Foreskin keratinocyte (primary cell): ENCODE measurements at places on chromosomes 12 and 14.

GRCh38 chr14:72901361-72901760, 7.5 kb upstream of the DPF3 start:
- DNase-seq, result no peak

DNA sequence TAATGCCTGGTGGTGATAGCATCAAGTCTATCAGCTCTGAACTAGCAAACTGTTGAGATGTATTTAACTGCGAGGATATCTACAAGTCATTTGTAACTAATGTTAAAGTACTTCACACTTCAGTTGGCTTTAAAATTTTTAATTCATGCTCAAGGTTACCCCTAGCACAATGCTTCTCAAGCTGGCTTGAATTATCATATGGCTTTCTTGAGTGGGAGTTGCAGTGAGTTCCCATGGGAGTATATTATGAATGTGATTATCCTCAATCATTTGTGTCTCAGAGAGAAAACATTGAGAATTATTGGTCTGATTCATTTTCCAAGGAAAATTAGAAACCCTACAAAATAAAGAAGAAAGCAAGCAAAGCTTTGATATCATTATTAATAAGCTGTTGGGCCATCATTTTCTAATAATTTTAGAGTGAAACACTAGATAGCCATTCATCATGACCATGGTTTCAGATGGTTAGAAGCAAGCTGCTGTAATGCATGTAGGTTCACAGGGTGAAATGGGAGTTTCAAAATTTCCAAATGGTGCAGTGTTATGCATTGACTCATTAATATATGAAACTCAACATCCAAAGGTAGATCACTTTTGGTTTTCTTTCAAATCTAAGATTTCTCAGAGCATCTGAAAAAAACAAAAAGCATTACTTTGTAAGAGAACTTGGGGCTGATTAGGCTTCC, 11.8 kb upstream of the KRAS start:
- DNase-seq, result no peak

- DNase-seq, result no peak
Observed at GRCh38 chr14:101736071-101736470, 25.4 kb upstream of the PPP2R5C start.

DNA sequence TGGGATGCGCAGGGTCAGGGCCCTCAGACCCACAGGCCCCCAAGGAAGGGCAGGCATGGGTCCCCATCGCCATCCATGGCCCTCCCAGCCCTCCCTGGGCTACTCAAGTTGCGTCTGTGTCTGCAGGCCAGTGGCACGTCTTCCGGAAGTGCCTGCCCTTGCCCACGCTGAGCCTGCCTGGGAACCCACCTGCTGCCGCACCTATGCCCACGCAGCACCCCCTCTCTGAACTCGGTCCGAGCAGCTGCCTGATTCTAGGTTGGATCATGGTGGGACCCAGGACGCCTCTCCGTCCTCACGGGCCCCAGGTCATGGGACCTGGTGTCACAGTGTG, 182.8 kb downstream of the ADGRD1 start:
- no peak for DNase-seq

- no peak for DNase-seq
Observed at GRCh38 chr12:117139025-117139717, 40.0 kb upstream of the TESC start.

GRCh38 chr14:90627478-90627877, 188.8 kb downstream of the TTC7B start:
- no peak for DNase-seq

DNA sequence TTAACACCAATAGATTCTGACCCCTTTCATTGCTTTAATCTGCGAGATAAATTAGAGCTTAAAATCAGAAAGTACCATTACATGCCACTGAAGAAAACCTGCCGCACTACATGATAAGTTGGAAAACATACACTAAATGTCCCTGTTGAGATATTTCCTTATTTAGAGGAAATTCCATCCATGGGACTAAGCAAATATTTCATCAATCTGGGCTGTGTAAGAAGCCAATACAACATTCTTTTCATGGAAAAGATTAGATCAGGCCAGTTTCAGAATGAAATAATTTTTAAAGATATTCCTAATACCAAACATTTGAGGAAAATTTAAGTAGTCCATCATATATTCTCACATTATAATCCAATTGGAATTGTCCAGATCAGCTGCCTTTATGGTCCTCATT, 112.8 kb downstream of the LLPH start:
- no peak for DNase-seq

DNA sequence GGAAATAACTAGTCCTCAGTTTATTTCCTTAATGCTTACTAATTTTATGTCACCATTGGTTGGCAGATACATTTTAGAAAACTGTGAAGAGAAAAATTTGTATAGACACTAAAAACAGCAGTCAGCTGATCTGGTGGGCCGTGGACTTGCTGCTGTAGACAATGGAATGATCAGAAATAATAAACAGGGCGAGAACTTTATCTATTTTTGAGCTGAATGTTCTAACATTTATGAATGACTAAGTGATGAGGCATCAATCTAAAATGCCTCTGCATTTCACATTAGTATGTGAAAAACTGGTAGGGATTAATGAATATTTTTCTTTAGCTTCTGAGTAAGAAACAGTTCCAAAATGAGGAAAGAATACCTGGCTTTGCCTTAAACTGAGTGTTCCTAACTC, 24.8 kb upstream of the PKP2 start:
- DNase-seq, result peak; percentile 53

DNA sequence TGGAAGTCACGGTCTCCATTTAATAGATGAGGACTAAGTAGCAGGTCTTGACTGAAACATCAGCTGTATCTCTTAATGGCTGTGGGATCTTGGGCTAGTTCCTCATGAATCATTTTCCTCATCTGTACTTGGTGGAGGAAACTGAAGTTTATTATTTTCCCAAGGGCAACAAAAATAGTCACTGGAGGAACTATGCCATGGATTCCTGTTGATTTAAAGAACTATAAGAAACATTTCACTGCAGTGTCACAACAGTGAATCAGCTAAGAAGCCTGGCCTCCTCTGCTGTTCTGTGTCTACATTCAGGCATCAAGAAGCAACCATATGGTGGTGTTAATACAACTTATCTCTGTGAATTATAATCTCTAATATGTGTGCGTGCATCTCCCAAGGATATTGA, 200.5 kb downstream of the STXBP6 start:
- no peak for DNase-seq

GRCh38 chr12:4118017-4118510, 155.5 kb upstream of the CCND2 start:
- DNase-seq, result peak; percentile 41

DNA sequence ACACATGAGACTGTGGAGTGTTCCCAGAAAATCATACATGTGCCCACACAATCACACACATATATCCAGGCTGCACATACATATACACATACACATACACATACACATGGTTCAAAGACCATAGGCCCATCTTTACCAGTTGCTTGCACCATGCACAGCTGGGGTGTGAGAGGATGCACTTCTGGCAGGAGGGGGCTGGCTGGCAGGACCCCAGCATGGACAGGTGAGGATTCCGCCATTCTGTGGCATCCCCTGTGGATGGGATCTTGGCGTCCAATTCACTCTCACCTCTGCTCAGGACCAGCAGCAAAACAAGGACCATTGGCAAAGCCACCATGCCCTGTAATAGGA, 7.0 kb downstream of the ITGB7 start:
- no peak for DNase-seq

DNA sequence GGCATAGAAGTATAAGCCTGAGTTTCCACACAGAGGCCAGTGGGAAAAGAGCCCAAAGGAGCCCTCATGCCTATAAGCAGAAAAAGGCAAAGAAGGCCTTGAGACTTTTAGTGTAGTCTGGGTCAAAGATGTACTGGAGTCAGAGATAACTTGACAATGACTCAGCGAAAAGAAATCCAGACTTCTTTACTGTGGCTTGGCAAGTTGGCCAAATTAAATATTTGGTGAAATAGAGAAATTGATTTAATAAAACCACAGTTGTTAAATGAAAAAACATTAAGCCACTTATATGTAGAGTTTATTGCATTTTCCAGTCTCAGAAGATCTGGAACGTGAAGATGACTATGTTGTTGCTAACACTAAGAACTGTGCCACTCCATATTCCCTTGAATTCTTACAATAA, 105.1 kb downstream of the TMTC3 start:
- peak; percentile 53 for DNase-seq

DNA sequence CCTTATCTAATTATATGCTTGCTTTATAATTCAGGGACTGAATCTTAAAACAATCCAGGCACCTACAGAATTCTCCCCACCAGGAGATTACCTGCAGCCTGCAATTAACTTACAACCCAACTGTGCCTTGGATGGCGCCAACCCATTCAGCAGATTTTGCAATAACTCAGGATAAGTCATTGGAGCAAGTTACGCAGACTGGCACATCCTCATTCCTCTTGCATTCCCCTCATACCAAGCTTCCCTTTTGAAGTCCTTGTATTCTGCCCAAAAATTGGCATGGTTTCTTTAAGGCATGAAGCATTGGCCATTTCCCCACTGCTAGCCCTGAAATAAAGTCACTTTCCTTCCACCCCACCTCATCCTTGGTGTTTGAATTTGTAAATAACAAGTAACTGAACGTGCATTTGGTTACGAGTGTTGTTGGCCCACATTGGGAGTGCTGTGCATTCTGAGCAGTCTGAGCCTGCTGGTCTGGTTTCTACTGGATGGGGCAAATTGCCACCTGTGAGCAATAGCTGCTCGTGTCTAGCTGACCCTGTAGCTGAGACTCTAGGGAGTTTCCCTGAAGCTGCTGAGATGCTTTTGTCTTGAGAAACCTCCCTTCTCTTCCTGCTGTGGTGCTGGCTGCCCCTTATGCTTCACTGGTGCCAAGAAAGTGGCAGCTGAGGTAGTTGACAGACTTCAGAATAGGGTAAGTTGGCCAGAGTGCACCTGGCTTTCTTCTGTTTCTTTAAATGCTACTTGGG, 99.2 kb upstream of the SCAF11 start:
- no peak for DNase-seq

- no peak for DNase-seq
Observed at GRCh38 chr12:31118347-31119191, 44.9 kb downstream of the DDX11 start.

- DNase-seq, result no peak
Observed at GRCh38 chr14:101334656-101335055, 226.6 kb upstream of the DIO3 start.

- no peak for DNase-seq
Observed at GRCh38 chr14:33165144-33165925, 226.7 kb downstream of the NPAS3 start.

DNA sequence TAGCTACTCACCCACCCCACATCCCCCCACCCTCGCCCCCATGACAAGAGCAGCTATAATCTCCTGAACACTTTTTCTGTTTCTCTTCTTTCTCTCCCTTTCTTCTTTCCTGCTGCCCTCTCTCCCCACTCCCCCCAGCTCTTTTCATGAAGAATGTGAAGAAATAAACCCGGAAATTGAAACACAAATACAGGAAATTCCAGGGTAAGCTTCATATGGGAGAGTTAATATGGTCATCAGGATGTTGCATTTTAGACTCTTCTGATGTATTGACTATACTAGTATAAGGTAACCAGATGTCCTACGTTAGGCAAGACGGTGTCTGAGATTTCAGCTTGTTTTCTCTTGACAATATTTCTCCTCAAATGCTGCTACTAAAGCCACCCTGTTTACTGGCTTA, 41.6 kb upstream of the LRIG3 start:
- no peak for DNase-seq

DNA sequence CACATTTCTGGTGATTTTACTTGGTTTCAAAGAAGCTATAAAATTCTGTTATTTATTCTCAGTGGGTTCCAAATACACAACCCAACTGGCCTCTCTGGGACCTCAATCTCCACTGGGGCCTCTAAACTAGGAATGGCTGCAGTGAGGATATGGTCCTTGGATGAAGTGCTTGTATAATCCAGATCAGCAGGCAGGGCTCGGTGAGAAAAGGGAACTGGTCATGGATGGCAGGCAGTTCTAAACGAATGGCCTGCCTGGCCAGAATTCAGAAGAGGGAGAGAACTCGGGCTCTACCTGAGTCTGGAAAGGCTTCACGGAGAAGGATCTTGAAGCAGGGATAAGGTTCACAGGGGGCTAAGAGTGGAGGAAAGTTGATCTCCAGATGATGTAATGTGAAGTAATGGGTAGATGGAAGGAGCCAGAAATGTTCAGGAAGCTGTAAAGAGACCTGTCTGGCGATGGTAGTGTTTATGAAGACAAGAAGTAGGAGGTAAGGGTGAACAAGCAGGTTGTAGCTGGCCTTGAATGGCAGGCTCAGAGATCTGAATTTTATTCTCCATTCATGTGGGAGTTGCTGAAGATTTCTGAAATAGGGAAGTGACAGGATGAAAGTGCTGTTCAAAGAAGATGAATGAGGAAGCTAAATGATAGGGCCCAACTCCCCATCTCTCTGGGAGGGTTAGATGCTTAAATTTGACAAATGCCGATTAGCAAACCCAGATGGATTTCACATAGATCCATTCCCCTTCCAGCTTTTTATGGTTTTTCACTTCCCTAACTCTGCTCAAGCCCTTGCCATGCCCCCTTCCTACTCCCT, 31.5 kb upstream of the ANO6 start:
- DNase-seq, result no peak

DNA sequence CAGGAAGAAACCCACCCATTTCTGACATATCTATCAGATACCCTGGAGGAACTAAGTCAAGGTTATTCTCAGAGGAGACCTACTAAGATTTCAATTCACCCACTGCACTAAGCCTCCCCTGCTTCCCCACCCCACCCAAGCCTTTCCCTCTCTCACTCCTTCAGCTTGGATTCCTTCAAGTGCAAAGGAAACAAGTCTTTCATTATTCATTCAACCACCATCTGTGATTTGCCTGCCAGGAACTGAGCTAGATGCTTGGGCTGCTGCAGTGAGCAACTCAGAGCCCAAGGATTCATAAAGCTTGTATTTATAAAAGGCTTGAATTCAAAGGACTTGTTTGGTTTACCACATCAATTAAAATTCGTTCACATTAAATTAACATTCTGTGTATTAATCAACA, 161.3 kb downstream of the GXYLT1 start:
- DNase-seq, result no peak

DNA sequence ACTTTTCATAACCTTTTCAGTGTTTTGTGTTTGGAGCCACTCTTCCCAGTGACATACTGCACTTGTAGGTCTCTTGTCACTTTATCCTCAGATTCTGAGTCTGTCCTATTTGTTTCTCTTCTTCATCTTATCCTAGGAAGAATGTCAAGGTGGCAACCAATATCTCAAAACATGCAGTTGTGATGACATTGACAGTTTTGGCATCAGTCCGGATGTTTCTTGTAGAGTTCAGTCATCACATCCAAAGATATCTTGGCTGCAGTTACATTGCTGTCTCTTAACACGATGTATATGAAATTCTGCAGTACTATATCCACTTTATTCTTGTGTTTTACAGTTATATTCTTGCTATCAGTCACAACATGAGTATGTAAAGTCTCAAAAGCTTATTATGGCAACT, 6.4 kb downstream of the ADIPOR2 start:
- DNase-seq, result no peak
